ENCODE measurements at places on chromosomes 3 and 15.

DNA sequence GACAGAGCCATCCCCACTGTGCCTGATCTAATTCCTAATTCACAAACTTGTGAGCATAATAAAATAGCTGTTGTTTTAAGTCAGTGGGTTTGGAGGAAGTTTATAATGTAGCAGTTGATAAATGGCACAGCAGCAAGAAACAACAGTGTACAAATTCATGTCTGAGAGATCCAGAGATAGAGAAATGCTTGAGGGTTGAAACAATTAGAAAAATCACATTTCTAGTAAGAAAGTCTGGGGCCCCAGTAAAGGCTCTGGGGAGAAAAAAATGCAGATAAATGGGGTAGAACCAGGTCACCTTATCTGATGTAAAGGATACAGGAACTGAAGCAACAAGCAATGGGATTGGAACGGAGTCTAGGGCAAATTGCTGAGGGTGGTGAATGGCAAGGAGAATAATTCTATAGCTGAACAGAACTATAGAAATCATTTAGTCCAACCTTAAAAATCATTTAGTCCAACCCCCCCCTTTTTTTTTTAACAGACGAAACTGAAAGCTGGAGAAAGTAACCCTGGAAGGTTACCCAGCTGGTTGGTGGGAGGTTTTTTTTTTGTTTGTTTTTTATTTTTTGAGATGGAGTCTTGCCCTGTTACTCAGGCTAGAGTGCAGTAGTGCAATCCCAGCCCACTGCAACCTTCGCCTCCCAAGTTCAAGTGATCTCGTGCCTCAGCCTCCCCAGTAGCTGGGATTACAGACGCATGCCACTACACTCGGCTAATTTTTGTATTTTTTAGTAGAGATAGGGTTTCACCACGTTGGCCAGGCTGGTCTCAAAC, 14.3 kb upstream of the SHQ1 start:
- H3K4me1 ChIP-seq = no peaks in the 10 kb centered on the region
- H3K27me3 ChIP-seq = no peaks in the 10 kb centered on the region
- H3K27ac ChIP-seq = no peak overlapping the region
- H3K4me3 ChIP-seq = no peak overlapping the region
- no peak for DNase-seq

GRCh38 chr15:86139828-86140227, 60.2 kb downstream of the AGBL1 start:
- no peak overlapping the region for H3K27ac ChIP-seq
- no peaks in the 10 kb centered on the region for H3K36me3 ChIP-seq
- H3K4me3 ChIP-seq = no peak overlapping the region
- no peaks in the 10 kb centered on the region for H3K27me3 ChIP-seq

DNA sequence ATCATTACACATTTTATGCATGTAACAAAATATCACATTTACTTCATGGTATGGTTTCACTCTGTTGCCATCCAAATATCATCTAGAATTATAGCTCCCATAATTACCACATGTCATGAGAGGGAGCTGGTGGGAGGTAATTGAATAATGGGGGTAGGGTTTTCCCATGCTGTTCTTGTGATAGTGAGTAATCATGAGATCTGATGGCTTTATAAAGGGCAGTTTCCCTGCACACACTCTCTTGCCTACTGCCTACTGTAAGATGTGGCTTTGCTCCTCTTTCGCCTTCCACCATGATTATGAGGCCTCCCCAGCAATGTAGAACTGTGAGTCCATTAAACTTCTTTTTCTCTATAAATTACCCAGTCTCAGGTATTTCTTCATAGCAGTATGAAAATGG, 123.4 kb downstream of the SATB1 start:
- no peaks in the 10 kb centered on the region for H3K4me1 ChIP-seq
- DNase-seq = no peak
- no peak overlapping the region for H3K4me3 ChIP-seq
- H3K27ac ChIP-seq = no peak overlapping the region
- no peaks in the 10 kb centered on the region for H3K27me3 ChIP-seq
- no peaks in the 10 kb centered on the region for H3K36me3 ChIP-seq

DNA sequence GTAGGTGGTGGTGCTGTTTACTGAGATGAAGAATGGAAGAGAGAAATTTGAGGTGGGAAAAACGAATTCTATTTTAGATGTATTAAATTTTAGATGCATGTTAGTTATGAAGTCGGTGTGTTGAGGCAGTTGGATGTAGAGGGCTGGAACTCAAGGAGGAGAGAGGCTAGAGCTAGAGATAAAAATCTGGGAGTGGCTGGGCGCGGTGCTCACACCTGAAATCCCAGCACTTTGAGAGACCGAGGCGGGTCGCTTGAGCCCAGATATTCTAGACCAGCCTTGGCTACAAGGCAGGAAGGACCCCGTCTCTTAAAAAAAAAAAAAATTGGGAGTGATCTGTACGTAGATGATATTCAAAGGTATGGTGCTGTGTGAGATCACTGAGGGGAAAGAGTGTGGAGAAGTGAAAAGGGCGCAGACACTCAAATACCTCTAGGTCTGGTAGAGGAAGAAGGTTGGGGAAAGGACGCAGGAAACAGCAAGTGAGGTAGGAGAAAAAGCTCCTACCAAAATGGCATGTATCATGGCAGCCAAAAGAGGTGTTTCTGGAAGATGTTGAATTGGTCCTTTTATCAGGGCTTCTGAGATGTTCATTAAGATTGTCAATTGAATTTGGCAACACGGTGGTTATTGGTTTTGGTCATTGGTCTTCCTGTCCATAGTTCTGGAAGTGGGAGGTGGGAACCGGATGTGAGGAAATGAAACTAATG, 1.8 kb downstream of the YEATS2 start:
- no peak overlapping the region for H3K27ac ChIP-seq
- H3K36me3 ChIP-seq = no peaks in the 10 kb centered on the region
- peaks cover 35% of the 10 kb centered on the region for H3K4me1 ChIP-seq
- no peaks in the 10 kb centered on the region for H3K27me3 ChIP-seq

DNA sequence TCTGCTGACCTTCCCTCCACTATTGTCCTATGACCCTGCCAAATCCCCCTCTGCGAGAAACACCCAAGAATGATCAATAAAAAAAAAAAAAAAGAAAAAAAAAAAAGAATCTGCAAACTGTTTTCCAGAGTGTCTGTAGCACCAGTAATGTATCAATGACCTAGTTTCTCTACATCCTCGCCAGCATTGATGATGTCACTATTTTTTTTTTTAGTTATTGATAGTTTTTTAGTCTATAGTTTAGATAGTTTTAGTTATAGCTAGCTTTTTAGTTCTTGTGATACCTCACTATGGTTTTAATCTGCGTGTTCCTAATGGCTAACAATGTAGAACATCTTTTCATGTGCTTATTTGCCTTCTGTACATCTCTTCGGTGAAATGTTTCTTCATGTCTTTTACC, 36.1 kb upstream of the XIRP1 start:
- H3K27ac ChIP-seq = no peak overlapping the region
- no peaks in the 10 kb centered on the region for H3K36me3 ChIP-seq
- peaks cover 6% of the 10 kb centered on the region for H3K27me3 ChIP-seq
- H3K4me1 ChIP-seq = no peaks in the 10 kb centered on the region
- no peak for DNase-seq
- H3K4me3 ChIP-seq = no peak overlapping the region

- H3K27me3 ChIP-seq = no peaks in the 10 kb centered on the region
- no peak overlapping the region for H3K27ac ChIP-seq
- H3K4me3 ChIP-seq = no peak overlapping the region
- no peaks in the 10 kb centered on the region for H3K4me1 ChIP-seq
- no peaks in the 10 kb centered on the region for H3K36me3 ChIP-seq
These were observed 130.4 kb downstream of the PPM1L start for GRCh38 chr3:160886421-160886820.

GRCh38 chr15:27089676-27090075, 118.7 kb downstream of the GABRG3 start:
- H3K27ac ChIP-seq = no peak overlapping the region
- H3K4me3 ChIP-seq = no peak overlapping the region
- no peaks in the 10 kb centered on the region for H3K4me1 ChIP-seq
- no peak for DNase-seq

DNA sequence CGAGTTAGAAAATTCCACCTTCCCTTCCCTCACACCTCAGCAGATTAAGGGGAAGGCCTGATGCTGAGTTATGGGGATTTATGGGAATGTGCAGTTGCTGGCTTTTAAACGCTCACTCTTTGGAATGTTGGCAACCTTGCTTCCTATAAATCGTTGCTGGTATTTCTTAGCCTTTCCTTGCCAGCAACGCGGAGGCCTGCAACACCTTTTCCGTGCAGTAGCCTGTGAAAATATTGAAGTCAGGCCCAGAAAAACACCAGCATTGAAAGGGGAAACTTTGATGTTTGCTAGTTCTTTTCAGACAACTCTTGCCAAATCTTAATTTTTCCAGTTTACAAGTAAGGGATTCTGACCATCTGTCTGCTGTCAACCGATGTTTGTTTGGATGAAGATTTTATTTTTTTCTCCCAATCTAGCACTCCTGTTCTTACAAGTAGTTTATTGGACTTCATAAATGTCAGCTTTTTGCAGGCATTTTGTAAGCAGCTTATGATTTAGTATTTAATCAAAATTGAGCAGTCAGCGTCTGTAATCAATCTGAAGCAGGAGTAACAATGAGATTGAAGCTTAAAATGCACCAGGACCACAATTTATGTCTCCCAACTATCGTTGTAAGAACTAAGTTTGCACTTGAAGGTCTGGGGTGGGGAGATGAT, 251.0 kb downstream of the RPLP1 start:
- H3K4me1 ChIP-seq = peaks cover 6% of the 10 kb centered on the region
- no peak overlapping the region for H3K27ac ChIP-seq
- H3K27me3 ChIP-seq = no peaks in the 10 kb centered on the region
- no peak for DNase-seq
- H3K36me3 ChIP-seq = no peaks in the 10 kb centered on the region
- H3K4me3 ChIP-seq = no peak overlapping the region

GRCh38 chr3:33834096-33834453, 35.6 kb downstream of the PDCD6IP start:
- no peaks in the 10 kb centered on the region for H3K27me3 ChIP-seq
- no peak overlapping the region for H3K27ac ChIP-seq
- H3K36me3 ChIP-seq = peaks cover 52% of the 10 kb centered on the region
- no peak for DNase-seq

DNA sequence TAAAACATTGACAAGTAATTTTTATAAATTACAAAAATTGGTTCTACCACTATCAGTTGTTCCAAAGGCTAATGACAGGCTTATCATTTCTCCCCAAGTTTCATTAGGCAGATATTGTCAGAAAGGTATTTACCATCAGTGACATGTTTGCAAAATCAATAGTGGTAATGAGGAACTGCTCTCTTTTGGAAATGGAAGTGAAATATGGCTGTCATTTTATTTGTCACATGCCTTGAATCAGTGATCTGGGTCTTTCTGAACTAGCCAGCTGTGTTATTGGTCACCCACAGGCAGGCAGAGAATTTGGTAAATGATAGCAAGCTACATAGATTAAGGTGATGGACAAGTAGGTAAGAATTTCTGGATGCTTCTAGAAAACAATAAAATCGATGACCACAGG, 268.0 kb upstream of the ARHGEF26 start:
- no peaks in the 10 kb centered on the region for H3K27me3 ChIP-seq
- no peak overlapping the region for H3K4me3 ChIP-seq
- H3K36me3 ChIP-seq = no peaks in the 10 kb centered on the region
- no peak for DNase-seq
- H3K27ac ChIP-seq = no peak overlapping the region

DNA sequence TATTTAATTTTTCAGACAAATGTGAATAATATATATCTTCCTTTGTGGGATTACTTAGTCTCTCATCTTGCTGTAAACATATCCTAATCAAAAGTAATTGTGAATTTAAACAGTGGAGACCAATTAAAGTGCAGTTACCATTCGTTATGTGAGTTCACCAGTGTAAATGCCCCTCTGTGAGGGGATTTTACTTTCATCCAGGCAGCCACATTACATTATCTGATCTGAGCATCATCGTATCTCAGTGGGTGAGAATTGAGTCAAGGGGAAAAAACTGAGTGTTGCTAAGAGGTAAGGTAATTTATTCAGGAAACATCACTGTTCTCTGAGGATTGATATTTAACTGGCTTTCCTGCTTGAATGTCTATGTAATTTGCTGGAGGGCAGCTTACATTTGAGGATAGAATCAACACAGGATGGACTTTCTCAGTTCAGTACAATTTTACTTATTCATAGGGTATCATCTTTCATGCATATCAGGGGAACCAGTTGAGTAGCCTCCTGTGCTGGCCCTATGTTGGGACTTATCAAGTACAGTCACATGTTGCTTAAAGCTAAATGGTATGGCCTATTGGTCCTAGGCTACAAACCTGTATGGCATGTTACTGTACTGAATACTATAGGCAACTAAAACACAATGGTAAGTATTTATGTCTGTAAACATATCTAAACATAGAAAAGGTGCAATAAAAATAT, 219.7 kb downstream of the CD47 start:
- no peaks in the 10 kb centered on the region for H3K36me3 ChIP-seq
- no peak overlapping the region for H3K4me3 ChIP-seq
- H3K27ac ChIP-seq = no peak overlapping the region
- H3K27me3 ChIP-seq = no peaks in the 10 kb centered on the region

DNA sequence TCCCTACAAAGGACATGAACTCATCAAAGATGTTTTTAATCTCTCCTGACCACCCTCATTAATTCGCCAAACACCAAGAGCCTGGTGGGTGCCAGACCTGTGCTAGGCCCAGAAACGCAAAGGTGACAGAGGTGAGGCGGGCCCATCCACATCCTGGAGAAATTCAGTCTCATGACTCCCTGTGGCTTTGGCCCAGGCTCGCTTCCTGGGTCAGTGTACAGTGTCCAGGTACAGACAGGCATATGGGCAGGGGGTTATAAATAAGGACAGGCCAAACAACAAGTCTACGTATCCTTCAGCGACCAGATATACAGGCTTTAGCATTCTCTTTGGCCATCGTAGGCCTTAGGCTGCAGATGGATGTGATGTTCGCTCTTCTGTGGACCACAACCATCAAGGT, 945 bp upstream of the PLA2G4F start:
- H3K4me1 ChIP-seq = peaks cover 43% of the 10 kb centered on the region
- H3K27ac ChIP-seq = no peak overlapping the region
- H3K36me3 ChIP-seq = peaks cover 37% of the 10 kb centered on the region
- no peaks in the 10 kb centered on the region for H3K27me3 ChIP-seq

Data from suprapubic skin (tissue), 4 donors.